Right cardiac atrium (tissue), 5 donors: ENCODE measurements at places on chromosomes 13 and 19. TPM values are rescaled to one million over a fixed set of nuclear protein-coding genes. Genes with fewer than 3 reads are reported as not detected.

The SHISA7 gene
- 0.05 TPM for polyA plus RNA-seq

The KIR3DL2 gene
- polyA plus RNA-seq, result not detected

The LILRA2 gene
- polyA plus RNA-seq, result 0.88 TPM

The TEX101 gene
- not detected for polyA plus RNA-seq

The KIR2DL4 gene
- 0.07 TPM for polyA plus RNA-seq

The EDDM13 gene
- 0.32 TPM for polyA plus RNA-seq

The ZNF556 gene
- polyA plus RNA-seq, result not detected

The ZNF208 gene
- 9.7 TPM for polyA plus RNA-seq

The DIAPH3 gene
- 0.09 TPM for polyA plus RNA-seq

The FREM2 gene
- polyA plus RNA-seq, result 0.02 TPM

The SIGLEC5 gene
- polyA plus RNA-seq, result not detected

The SEMA6B gene
- polyA plus RNA-seq, result 11.5 TPM

The ZNF616 gene
- 1.6 TPM for polyA plus RNA-seq

The IQCN gene
- 5.3 TPM for polyA plus RNA-seq

The DPF1 gene
- 0.09 TPM for polyA plus RNA-seq

The SLC25A41 gene
- 0.36 TPM for polyA plus RNA-seq

The ZNF628 gene
- polyA plus RNA-seq, result 7.7 TPM

The KLK4 gene
- not detected for polyA plus RNA-seq

The POSTN gene
- 68.6 TPM for polyA plus RNA-seq

The NUFIP1 gene
- polyA plus RNA-seq, result 2.1 TPM

The GJB6 gene
- polyA plus RNA-seq, result 0.05 TPM

The PRMT1 gene
- polyA plus RNA-seq, result 154 TPM

The ZNF787 gene
- polyA plus RNA-seq, result 25.4 TPM

The FAM124A gene
- polyA plus RNA-seq, result 4.2 TPM

The ADAMTS10 gene
- 18.1 TPM for polyA plus RNA-seq

The OR4F17 gene
- not detected for polyA plus RNA-seq

The ZFP82 gene
- 3.1 TPM for polyA plus RNA-seq

The TMEM150B gene
- 0.68 TPM for polyA plus RNA-seq

The KL gene
- polyA plus RNA-seq, result 0.95 TPM

The TMPRSS9 gene
- not detected for polyA plus RNA-seq
